Stromal cell of bone marrow (primary cell): ENCODE measurements at places on chromosomes 12 and 14.

DNA sequence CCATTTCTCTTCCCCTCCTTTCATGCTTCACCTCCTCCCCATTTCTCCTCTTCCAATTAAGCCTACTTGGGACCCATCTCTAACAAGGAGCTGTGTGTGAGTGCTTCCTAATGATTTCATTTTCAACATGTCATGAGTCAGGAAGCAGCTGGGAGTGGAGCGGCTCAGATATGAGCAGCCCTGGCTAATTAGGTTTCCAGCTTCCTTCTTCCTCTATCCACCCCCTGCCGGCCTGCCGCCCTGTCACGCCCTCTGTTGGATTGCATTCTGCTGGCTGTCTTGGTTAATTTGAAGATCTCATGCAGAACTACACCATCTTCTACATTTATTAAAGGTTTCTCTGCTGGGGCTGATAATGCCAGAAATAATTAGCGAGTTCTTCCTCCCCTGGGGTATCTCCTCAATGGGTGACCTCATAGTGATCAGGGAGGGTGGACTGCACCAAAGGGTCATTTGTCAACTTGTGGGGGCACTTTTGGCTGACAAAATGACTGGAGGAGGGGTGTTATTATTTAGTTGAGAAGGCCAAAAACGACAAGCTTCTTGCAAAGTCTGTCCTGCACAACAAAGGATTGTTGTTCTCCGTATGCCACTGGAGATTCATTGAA lies 300.9 kb upstream of the SRRM4 start:
- no peak for DNase-seq

DNA sequence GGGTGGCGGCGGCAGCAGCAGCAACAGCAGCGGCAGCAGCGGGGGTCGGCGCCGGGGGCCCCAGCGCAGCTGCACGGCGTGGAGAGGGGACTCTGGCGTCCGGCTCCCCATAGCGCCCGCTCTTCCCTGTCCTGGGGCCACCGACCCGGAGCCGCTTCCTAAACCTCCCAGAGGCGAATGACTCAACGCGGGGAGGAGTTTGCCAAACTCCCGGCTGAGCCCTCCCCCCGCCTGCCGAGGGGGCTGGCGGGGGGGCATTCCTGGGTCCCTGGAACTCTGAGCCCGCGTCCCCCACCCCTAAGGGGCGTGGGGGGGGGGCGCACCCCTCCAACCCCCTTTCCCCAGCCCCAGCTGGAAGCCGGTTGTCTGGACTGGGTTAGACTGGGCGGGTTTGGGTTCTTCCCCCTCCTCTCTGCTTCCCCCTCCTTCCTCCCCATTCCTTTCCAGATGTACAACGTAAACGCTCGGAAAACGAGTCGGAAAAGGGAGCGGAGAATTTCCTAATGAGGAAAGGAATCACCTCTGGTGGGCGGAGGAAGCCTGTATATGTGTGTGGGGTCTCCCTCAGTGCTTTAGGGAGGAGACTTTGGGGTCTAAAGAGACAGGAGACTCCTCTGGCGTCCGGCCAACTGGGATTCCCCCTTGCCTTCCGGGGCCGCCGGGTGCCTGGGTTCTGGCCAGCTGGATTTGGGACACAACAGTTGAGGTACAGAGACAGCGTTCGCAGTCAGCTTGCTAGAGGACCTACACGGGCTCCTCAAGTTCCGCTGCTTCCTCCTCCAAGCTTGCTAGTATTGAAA lies at the start of gene ITGA5:
ITGA5 (minus strand) TSS at position 179 of the 800 bp plus-strand sequence; CDS start at position 111, 68 bp downstream.
- DNase-seq = peak; percentile 76

- DNase-seq = no peak
Measured at GRCh38 chr14:28596391-28596790, 170.2 kb upstream of the FOXG1 start.

GRCh38 chr12:42560977-42561376 lies 28.6 kb downstream of the PRICKLE1 start:
- DNase-seq = no peak
